ENCODE measurements at places on chromosomes 12 and 14.

GRCh38 chr12:49019443-49020324 is 1.1 kb upstream of the PRKAG1 start:
- DNase-seq: peak; percentile 54

GRCh38 chr12:12779529-12779928 is 5.9 kb upstream of the APOLD1 start:
- DNase-seq: no peak

- DNase-seq: peak; percentile 52
Observed at GRCh38 chr14:93219103-93219726, 12.2 kb downstream of the UBR7 start.

DNA sequence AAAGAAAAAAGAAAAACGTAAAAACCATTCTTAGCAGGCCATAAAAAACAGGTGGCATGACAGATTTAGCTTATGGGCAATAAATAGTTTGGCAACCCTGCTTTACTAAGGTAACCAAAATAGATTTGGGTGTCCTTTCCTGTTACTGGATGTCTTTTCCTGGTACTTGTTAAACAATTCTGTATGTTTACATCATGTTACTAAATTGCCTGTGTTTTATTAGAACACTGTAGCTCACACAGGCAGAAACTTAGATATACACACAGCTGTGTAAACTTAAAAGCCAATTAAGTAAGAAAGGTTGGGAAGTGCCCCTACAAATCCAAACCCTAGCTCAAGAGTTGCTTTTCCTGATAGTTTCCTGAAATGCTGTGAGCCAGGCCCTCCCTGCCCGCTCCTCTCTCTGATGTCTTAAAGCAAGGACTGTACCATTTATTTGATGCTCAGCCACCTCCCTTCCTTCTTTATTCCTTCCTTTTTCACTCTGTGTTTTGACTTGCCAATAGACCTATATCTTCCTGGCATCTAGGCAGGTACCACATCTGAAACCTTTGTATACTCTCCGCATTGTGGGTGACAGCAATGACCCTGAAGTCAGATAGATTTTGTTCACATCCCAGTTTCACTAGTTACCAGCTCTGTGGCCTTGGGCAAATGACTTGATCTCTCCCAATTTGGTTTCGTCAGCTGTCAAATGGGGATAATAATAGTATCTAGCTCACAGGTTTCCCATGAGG is 3.7 kb upstream of the CAMKK2 start:
- DNase-seq: no peak

DNA sequence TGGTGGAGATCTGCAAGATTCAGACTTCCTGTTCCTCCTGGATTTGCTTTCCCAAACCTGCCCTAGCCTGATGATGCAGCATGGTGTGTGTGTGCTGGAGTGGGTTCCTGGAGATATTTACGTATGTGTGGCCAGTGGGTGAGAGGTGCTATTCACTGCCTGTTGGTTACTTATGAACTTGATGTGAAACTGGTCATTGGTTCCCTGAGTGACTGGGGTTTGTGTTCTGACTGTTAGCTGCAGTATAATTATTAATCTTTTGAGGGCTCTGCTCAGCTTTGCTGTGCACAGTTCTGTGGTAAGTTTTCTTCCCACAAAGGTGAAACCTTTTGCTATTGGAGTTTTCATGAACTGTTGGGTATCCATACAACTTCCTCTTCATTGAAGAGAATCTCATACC is 541.8 kb upstream of the FBXO33 start:
- no peak for DNase-seq

- DNase-seq: no peak
Observed at GRCh38 chr14:94427016-94427613, 25.5 kb downstream of the SERPINA11 start.

DNA sequence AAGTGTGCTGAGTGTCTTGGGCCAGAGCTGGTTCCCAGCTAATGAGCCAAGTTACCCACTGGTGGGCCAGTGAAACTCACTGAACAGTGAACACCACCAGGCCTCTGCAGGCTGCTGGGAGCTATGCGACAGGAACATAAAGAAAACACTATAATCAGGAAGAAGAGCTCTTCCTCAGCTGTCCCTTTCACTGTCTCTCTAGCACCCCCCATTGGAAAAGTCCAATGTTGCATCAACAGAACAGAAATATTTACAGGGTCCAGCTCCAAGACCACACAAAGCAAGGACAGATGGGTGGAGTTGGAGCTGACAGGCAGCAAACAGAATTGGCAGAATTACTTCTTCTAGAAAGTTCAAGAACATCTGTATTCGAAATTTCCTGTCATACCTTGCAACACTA is 903.6 kb upstream of the TMEM132C start:
- no peak for DNase-seq

GRCh38 chr12:89848732-89849131 is 140.1 kb upstream of the ATP2B1 start:
- no peak for DNase-seq

- DNase-seq: no peak
Observed at GRCh38 chr12:117590999-117591398, 229.6 kb upstream of the NOS1 start.

- peak; percentile 39 for DNase-seq
Observed at GRCh38 chr12:121124402-121125109, 8.1 kb upstream of the P2RX7 start.

Measured in activated CD4-positive, alpha-beta memory T cell treated with anti-CD3 and anti-CD28 coated beads, Interleukin-2, amount 10 ng/mL, durations not matched to agents 7 days and 5 days (primary cell).